Left cardiac atrium (tissue), 4 donors: ENCODE measurements at places on chromosomes 11 and 22. TPM values are rescaled to one million over a fixed set of nuclear protein-coding genes. Genes with fewer than 3 reads are reported as not detected.
A peak's percentile ranks its signal among the peaks of the same experiment; 100 is the strongest.

TMEM135 gene
- total RNA-seq, result 30.8 TPM

JAML gene
- 5.3 TPM for total RNA-seq

OR10A2 gene
- not detected for total RNA-seq

SLC22A8 gene
- total RNA-seq, result not detected

OR2AG1 gene
- total RNA-seq, result not detected

SMIM35 gene
- not detected for total RNA-seq

INTS4 gene
- total RNA-seq, result 15.9 TPM

GRK3 gene
- total RNA-seq, result 20.5 TPM

OR51E2 gene
- total RNA-seq, result 0.09 TPM

ADAMTS8 gene
- total RNA-seq, result 53.0 TPM

OR51B4 gene
- not detected for total RNA-seq

CHRNA10 gene
- 0.27 TPM for total RNA-seq

GDPD4 gene
- total RNA-seq, result not detected

PDGFB gene
- total RNA-seq, result 51.2 TPM

PNPLA5 gene
- not detected for total RNA-seq

- DNase-seq, result peak; percentile 34
Measured at GRCh38 chr11:42524534-42525227, 787.1 kb upstream of the API5 start.

- DNase-seq, result no peak
Measured at GRCh38 chr11:45411228-45411946, 125.2 kb upstream of the SYT13 start.

GRCh38 chr11:133509924-133510697, 22.2 kb downstream of the OPCML start:
- no peak for DNase-seq

DNA sequence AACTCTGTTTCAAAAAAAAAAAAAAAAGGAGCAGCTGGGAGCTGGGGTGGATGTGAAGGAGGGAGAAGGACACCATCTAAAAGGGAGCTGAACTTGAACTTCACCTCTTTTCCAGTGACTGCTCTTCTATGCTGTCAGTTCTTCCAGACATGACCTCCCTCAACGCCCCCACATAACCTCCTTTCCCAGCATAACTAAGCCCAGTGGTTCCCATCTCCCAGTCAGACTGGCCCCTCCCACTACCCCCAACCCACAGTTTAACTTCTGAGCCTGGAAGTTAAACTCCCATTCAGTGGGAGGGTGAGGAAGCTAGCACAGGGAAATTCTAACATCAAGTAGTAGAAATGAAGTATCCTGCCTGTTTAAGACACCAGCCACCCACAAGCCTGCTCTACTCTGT, 1.8 kb downstream of the ARHGAP1 start:
- no peak for DNase-seq

GRCh38 chr11:92839450-92839849, 130.0 kb upstream of the MTNR1B start:
- no peak for DNase-seq

DNA sequence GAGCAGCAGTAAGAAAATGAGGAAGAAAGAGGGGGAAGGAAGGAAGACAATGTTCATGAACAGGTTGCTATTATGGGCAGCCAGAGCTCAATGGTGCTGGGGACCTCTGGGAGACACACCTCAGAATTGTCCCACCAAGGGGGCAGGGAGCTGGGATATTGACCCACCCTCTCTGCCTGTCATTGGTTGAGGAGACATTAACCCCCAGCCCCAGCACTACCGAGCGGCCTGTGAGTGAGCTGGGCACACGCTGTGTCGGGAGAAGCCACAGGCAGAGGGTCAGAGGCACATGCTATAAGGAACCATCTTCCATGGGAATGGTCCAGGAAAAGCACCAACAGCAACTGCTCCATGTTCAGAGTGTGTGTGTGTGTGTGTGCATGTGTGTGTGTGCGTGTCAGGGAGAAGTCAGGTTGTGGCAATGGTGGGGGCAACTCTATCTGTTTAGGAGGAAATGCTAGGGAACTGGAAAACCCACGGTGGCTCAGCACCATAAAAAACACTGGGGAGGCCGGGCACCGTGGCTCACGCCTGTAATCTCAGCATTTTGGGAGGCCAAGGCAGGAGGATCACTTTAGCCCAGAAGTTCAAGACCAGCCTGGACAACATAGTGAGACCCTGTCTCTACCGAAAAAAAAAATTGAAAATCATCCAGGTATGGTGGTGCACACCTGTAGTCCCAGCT, 49.2 kb downstream of the CD6 start:
- no peak for DNase-seq

DNA sequence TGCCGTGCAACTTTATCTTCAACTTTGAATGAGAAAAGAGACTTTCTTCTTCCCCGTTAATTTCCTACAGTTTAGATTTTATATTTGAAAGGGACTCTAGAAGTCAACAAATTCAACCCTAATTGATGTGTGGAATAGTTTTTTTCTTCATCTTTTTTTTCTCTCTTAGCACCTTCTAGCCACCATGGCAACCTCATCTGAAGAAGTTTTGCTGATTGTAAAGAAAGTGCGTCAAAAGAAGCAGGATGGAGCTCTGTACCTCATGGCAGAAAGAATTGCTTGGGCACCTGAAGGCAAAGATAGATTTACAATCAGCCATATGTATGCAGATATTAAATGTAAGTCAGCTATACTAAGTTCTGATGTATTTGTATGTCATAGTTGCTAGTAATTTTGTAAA, 10.5 kb downstream of the GTF2H1 start:
- DNase-seq, result no peak

- DNase-seq, result no peak
Measured at GRCh38 chr22:49566693-49567092, 261.0 kb downstream of the BRD1 start.

GRCh38 chr11:117825538-117826189, 1.1 kb upstream of the FXYD2 start:
- DNase-seq, result peak; percentile 6

- no peak for DNase-seq
Measured at GRCh38 chr11:41660585-41660984, 201.1 kb upstream of the LRRC4C start.

GRCh38 chr22:31144223-31144622, 3.9 kb upstream of the PLA2G3 start:
- DNase-seq, result no peak

DNA sequence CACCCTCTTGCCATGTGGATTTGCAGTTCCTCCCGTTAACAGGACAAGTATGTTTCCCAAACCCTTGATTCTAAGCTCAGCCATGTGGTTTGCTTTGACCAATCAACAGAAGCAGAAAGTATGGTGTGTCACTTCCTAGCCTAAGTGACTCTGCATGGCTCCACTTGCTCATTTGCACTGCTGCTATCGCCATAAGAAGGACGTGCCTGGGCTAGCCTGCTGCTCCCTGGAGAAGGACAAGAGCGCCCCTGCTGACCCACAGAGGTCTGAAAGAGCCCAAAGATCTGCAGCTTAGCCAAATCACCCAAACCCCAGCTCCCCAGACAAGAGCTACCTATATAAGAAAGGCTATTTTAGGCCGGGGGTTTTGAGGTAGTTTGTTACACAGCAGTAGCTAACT, 18.0 kb downstream of the TBRG1 start:
- no peak for DNase-seq

DNA sequence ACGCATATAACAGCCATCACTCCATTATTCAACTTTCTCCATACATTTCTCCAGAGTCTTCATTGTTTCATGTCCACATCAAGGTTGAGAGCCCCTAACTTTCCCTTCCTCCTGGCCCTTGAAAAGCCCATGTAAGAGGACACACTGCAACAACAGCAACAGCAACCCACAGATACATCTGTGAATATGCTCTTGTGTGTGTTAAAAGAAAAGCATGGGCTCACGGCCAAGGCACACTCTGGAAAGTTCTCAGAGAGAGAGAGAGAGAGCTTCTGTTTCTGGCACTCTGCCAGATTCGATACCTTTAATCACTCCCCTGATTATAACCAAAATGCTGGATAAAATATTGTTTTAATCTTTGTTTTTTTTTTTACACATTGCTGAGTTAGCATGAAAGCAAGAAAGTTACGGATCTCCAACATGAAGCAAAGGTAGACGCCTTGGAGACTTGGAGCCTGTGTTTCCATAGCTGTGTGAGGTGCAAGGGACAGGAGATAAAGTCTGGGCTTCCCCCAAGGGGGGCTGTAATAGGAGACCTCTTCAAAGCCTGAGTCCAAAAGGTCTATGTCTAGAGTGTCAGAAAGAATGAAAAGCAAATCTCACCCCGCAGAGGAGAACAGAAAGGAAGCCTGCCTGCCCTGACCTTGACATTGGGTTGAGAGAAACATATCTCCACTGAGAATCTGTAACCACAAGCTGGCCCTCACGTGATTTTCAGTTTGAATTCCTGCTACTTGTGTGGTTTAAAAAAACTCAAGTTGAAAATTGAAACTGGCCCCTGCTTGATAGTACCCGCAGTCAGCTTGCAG, 33.7 kb upstream of the MPPED1 start:
- DNase-seq, result no peak

- no peak for DNase-seq
Measured at GRCh38 chr11:75432911-75433321, at the start of gene KLHL35. Gene KLHL35, minus strand, starts transcription at chr11:75433203. Its CDS starts 2,574 bp downstream, at chr11:75430629.

DNA sequence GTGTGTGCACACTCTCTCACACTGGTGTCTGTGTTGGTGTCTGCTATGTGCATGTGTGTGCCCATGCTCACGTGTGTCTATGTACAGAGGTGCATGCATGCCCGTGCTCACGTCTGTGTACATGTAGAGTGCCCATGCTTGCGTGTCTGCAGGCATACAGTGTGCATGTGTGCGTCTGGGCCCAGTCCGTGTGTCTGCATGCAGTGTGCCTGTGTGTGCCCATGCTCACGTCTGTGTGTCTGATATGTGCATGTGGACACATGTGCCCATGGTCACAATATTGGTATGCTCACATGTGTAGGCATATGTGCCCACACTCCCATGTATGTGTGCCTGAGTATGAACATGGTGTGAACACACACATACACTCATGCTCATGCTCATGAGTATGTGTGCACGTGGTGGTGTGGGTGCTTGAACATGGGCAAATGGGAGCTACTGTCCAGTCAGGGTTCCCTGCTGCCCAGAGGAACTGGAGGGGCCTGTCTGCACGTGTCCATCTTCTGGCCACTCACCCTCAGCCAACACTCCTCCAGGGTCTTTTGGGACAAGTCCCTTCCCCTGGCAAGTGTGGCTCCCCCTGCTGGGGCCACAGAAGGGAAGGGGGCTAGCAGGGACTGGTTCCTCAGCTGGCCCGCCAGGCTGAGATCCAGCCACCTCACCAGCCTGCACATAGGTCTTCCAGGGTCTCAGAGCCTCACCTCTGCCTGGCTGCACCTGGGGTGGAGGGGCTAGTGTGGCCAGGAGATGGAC, 7.3 kb upstream of the TBX1 start:
- DNase-seq, result no peak

DNA sequence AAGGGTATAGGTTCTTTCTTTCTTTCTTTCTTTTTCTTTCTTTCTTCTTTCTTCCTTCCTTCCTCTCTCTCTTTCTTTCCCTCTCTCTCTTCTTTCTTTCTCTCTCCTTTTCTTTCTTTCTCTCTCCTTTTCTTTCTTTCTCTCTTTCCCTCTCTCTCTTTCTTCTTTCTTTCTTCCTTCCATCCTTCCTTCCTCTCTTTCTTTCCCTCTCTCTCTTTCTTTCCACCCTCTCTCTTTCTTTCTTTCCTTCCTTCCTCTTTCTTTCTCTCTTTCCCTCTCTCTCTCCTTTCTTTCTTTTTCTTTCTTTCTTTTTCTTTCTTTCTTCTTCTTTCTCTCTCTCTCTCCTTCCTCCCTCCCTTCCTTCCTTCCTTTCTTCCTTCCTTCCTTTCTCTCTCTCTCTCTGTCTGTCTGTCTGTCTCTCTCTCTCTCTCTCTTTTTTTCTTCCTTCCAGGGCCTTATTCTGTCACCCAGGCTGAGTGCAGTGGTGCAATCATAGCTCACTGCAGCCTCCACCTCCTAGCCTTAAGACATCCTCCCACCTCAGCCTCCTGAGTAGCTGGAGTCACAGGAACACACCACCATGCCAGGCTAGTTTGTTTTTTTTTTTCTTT, 26.8 kb downstream of the LIF start:
- no peak for DNase-seq

GRCh38 chr11:11553573-11553972, 68.2 kb downstream of the GALNT18 start:
- DNase-seq, result no peak

DNA sequence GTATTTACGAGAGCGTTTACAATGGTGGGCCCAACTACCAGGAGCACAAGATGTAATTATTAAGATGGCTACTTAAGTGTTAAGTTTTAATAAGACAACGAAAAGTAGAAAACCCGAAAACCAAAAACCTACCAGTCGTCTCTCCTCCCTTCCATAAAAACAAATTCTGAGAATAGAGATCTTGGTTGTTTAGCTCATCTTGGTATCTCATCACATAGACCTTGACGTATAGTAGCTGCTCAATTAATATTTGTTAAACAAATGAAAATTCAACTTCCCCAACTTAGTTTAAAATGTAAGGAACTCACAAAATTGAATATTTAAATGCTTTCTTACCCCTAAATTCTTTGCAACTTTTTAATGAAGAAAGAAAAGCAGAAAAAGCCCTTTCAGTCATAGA, 669 bp downstream of the KDM4D start:
- DNase-seq, result no peak

- no peak for DNase-seq
Measured at GRCh38 chr22:50153056-50153755, 17.3 kb upstream of the PANX2 start.

- DNase-seq, result no peak
Measured at GRCh38 chr22:49540913-49541692, 286.6 kb downstream of the BRD1 start.

DNA sequence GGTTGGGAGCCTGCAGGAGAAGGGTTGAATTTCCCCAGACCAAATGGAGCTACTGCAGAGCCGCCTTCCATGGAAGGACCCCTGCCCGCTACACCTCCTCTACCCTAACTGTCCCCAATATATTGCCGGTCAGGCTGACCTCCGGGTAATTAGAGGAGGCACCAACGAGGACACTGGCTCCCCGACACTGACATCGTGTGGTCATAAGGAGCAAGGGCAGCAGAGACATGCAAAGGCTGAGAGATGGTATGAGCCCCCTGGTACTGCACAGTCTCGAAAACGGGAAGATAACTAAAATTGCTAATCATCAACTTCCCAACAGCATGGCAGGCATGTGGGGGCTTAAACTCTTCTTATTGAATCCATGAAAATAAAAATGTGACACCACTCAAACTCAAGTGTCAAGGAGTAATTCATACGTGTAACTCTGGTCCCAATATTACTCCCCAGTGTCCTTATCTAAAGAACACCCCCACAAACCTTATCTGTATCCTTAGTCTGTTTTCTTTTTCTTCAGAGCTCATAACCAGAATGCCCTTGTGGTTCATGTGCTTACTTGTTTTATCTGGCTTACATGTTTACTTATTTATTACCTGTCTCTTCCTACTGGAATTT, 4.4 kb downstream of the CAVIN3 start:
- peak; percentile 66 for DNase-seq

- DNase-seq, result no peak
Measured at GRCh38 chr11:71250523-71251150, 1.7 kb downstream of the SHANK2 start.

GRCh38 chr22:35726933-35727332, 9.3 kb downstream of the APOL5 start:
- DNase-seq, result no peak
